ENCODE measurements at places on chromosomes 13 and 19. TPM values are rescaled to one million over a fixed set of nuclear protein-coding genes. Genes with fewer than 3 reads are reported as not detected.

PCSK4 gene
- total RNA-seq, result 2.5 TPM

SIAH3 gene
- total RNA-seq, result not detected

CEACAM20 gene
- not detected for total RNA-seq

KIRREL2 gene
- 54.8 TPM for total RNA-seq

MRPS31 gene
- 6.2 TPM for total RNA-seq

MAP1S gene
- total RNA-seq, result 28.3 TPM

CRX gene
- not detected for total RNA-seq

KIR3DL1 gene
- not detected for total RNA-seq

GRCh38 chr19:33953023-33953422, 156.4 kb downstream of the KCTD15 start:
- H3K36me3 ChIP-seq, result no peaks in the 10 kb centered on the region
- H3K27ac ChIP-seq, result no peak overlapping the region
- DNase-seq, result no peak

DNA sequence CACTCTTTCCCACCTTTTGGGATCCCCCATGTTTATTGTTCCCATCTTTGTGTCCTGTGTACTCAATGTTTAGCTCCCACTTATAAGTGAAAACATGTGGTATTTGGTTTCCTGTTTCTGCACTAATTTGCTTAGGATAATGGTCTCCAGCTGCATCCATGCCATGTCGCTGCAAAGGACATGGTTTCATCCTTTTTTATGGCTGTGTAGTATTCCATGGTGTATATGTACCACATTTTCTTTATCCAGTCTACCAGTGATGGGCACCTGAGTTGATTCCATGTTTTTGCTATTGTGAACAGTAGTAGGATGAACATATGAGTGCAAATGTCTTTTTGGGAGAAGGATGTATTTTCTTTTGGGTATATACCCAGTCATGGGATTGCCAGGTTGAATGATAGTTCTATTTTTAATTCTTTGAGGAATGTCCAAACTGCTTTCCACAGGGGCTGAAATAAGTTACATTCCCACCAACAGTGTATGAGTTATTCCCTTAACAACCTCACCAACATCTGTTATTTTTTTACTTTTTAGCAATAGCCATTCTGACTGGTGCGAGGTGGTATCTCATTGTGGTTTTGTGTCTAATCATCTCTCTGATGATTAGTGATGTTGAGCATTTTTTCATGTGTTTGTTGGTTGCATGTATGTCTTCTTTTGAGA, 55.7 kb upstream of the MEDAG start:
- no peak overlapping the region for H3K4me3 ChIP-seq
- H3K4me1 ChIP-seq, result no peaks in the 10 kb centered on the region
- no peak overlapping the region for H3K27ac ChIP-seq
- H3K27me3 ChIP-seq, result no peaks in the 10 kb centered on the region

GRCh38 chr19:34191355-34191962, 19.2 kb downstream of the LSM14A start:
- no peak overlapping the region for H3K27ac ChIP-seq
- H3K4me3 ChIP-seq, result no peak overlapping the region
- H3K27me3 ChIP-seq, result no peaks in the 10 kb centered on the region
- peaks cover 22% of the 10 kb centered on the region for H3K36me3 ChIP-seq
- peaks cover 24% of the 10 kb centered on the region for H3K4me1 ChIP-seq
- no peak for DNase-seq

- no peaks in the 10 kb centered on the region for H3K27me3 ChIP-seq
- H3K36me3 ChIP-seq, result peaks cover 9% of the 10 kb centered on the region
- no peaks in the 10 kb centered on the region for H3K4me1 ChIP-seq
- H3K4me3 ChIP-seq, result peak overlapping the region; percentile 31
- peak; percentile 14 for DNase-seq
Measured at GRCh38 chr19:52536448-52536800, 9.0 kb downstream of the ZNF808 start.

- H3K27ac ChIP-seq, result no peak overlapping the region
- no peak for DNase-seq
- H3K27me3 ChIP-seq, result no peaks in the 10 kb centered on the region
- peaks cover 23% of the 10 kb centered on the region for H3K36me3 ChIP-seq
Measured at GRCh38 chr19:55613930-55614710, 8.7 kb downstream of the ZNF865 start.

GRCh38 chr19:33008738-33009137, 36.7 kb downstream of the FAAP24 start:
- H3K36me3 ChIP-seq, result no peaks in the 10 kb centered on the region
- H3K4me3 ChIP-seq, result no peak overlapping the region
- H3K27ac ChIP-seq, result no peak overlapping the region

GRCh38 chr19:28710278-28710677, 502.7 kb downstream of the UQCRFS1 start:
- H3K4me1 ChIP-seq, result no peaks in the 10 kb centered on the region
- H3K4me3 ChIP-seq, result no peak overlapping the region
- H3K36me3 ChIP-seq, result no peaks in the 10 kb centered on the region
- H3K27ac ChIP-seq, result no peak overlapping the region
- no peaks in the 10 kb centered on the region for H3K27me3 ChIP-seq

GRCh38 chr19:22517496-22518411, 95.6 kb upstream of the ZNF98 start:
- no peak overlapping the region for H3K27ac ChIP-seq
- DNase-seq, result peak; percentile 41
- no peak overlapping the region for H3K4me3 ChIP-seq
- H3K27me3 ChIP-seq, result no peaks in the 10 kb centered on the region
- no peaks in the 10 kb centered on the region for H3K36me3 ChIP-seq

- no peaks in the 10 kb centered on the region for H3K4me1 ChIP-seq
- DNase-seq, result no peak
- no peak overlapping the region for H3K4me3 ChIP-seq
- no peaks in the 10 kb centered on the region for H3K27me3 ChIP-seq
- H3K36me3 ChIP-seq, result no peaks in the 10 kb centered on the region
Measured at GRCh38 chr13:46633416-46633815, 80.4 kb downstream of the LRCH1 start.

- no peaks in the 10 kb centered on the region for H3K27me3 ChIP-seq
- no peak for DNase-seq
- H3K4me3 ChIP-seq, result no peak overlapping the region
- no peak overlapping the region for H3K27ac ChIP-seq
- H3K36me3 ChIP-seq, result no peaks in the 10 kb centered on the region
- no peaks in the 10 kb centered on the region for H3K4me1 ChIP-seq
Measured at GRCh38 chr19:31002518-31003244, 346.6 kb downstream of the TSHZ3 start.

- DNase-seq, result no peak
- H3K4me1 ChIP-seq, result no peaks in the 10 kb centered on the region
- H3K27me3 ChIP-seq, result no peaks in the 10 kb centered on the region
- H3K4me3 ChIP-seq, result no peak overlapping the region
- no peak overlapping the region for H3K27ac ChIP-seq
Measured at GRCh38 chr19:4730740-4731171, 7.1 kb upstream of the DPP9 start.

- no peak for DNase-seq
- H3K4me3 ChIP-seq, result no peak overlapping the region
- H3K27ac ChIP-seq, result no peak overlapping the region
- H3K4me1 ChIP-seq, result no peaks in the 10 kb centered on the region
- no peaks in the 10 kb centered on the region for H3K27me3 ChIP-seq
Measured at GRCh38 chr19:33163481-33163880, 30.6 kb upstream of the LRP3 start.

DNA sequence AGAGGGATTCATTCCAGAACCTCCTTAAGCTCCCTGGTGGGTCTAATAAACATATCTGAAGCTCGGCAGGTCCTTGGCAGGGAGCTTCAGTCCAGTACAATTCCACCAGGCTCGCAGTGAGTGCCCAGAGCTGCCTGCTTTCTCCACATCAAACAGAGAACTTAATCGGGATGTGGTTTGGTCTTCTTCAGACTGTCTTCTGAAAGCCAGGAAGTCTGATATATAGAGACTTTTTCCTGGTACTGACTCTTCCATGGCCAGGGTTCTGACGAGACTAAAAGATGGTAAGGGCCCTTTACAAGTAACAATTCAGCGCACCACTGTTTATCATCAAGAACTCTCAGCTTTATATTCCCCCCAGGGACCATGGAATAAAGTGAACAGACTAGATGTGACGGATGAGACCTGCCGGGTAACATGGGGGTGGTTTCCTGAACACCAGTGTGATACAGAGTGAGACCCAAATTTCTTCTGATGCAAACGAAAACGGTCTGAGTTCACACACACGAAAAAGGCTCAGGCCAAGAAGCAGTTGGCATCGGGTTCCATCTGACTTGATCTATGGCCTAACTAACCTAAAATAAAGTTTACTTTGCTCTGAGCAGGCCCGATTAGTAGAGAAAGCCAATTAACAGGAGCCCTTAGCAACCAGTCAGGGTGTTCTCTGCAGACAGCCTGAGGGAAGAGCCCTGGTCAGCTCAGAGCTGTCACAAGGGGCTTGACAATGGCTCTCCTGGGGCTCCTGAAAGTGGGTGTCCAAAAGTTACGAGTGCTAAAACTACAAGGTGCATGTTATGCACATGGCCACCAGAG, 29.0 kb downstream of the RANBP3 start:
- no peak overlapping the region for H3K4me3 ChIP-seq
- no peaks in the 10 kb centered on the region for H3K27me3 ChIP-seq
- H3K27ac ChIP-seq, result no peak overlapping the region

DNA sequence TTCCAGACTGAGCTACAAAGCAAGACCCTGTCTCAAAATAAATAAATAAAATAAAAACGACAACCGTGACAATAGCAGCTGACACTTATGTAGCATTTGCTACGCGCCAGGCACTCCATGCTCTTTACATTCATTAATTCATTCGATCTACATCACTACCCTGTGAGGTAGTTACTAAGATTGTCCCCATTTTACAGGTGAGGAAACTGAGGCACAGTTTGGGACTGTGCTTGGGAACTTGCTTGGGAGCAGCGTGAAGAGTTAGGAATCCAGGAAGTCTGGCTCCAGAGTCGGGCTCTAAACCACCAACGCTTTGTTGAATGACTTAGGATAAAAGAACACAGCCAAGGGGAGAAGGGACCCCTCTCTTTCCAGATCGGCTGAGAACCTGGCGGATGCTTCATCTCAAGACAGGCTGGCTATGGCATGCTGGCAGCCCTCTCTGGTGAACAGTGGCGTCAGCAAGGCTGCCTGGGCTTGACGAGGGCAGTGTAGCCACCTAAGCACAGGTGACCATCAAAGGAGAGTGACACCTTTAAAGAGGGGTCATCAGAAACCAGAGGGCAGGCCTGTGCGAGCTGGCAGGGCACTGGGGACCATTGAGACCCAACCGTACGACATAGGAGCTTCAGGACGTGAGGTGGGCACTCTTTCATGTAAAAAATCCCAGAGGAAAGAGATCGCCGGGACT, 591 bp downstream of the DOHH start:
- no peak for DNase-seq
- peak overlapping the region; percentile 71 for H3K4me3 ChIP-seq
- no peaks in the 10 kb centered on the region for H3K4me1 ChIP-seq
- peak overlapping the region; percentile 90 for H3K27ac ChIP-seq
- H3K27me3 ChIP-seq, result no peaks in the 10 kb centered on the region

- H3K4me3 ChIP-seq, result no peak overlapping the region
- H3K27ac ChIP-seq, result no peak overlapping the region
- H3K27me3 ChIP-seq, result no peaks in the 10 kb centered on the region
- DNase-seq, result no peak
Measured at GRCh38 chr13:104616990-104617389, 1550.8 kb upstream of the SLC10A2 start.

DNA sequence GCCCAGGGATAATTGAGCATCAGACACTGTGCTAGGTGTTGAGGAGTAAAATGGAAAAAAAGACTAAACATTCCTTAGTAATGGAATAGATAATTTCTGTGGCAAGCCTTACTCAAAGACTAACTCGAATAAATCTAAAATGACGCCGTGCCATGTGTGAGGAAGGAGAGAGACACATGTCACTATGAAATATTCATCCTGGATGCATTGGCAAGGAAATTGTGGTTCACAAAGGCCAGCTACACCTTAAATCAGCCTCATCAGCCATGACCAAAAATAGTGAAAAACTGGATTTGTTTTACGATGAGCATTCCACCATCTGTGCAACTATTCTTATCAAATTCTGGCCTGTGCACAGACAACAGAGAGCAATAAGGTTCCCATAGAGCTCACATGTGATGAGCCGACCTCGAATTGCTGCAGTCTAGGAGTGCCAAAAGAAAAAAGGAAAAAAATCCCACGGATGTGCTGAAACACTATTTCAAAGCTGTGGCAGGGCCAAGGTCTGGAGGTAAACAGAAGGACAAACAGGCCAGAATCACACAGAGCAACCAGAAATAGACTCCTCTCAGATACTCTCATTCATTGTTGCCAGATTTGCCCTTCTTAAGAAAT, 505.7 kb downstream of the EFNB2 start:
- no peaks in the 10 kb centered on the region for H3K4me1 ChIP-seq
- no peaks in the 10 kb centered on the region for H3K36me3 ChIP-seq
- H3K27me3 ChIP-seq, result no peaks in the 10 kb centered on the region
- DNase-seq, result no peak

DNA sequence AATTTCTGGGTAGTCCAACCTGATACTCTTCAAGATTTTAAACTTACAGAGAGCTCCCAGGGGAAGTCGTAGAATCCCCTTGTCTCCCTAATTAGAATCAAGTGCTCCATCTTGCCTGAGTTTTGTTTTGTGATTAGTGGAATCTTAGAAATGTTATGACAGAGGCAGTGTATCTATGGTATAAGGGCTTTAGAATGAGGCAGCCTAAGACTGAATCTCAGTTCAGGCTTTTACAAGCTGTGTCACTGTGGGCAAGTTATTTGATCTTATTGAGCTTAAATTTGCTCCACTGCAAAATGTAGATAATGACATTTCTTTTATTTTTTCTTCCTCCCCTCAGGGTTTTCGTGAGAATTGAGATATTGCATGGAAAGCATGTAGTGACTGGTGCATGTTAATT, 215.5 kb downstream of the POSTN start:
- no peak for DNase-seq
- no peaks in the 10 kb centered on the region for H3K4me1 ChIP-seq
- no peaks in the 10 kb centered on the region for H3K36me3 ChIP-seq
- no peak overlapping the region for H3K4me3 ChIP-seq
- H3K27ac ChIP-seq, result no peak overlapping the region

- H3K4me3 ChIP-seq, result no peak overlapping the region
- no peaks in the 10 kb centered on the region for H3K4me1 ChIP-seq
- H3K36me3 ChIP-seq, result no peaks in the 10 kb centered on the region
- no peak overlapping the region for H3K27ac ChIP-seq
Measured at GRCh38 chr19:31289976-31290375, 59.3 kb downstream of the TSHZ3 start.

DNA sequence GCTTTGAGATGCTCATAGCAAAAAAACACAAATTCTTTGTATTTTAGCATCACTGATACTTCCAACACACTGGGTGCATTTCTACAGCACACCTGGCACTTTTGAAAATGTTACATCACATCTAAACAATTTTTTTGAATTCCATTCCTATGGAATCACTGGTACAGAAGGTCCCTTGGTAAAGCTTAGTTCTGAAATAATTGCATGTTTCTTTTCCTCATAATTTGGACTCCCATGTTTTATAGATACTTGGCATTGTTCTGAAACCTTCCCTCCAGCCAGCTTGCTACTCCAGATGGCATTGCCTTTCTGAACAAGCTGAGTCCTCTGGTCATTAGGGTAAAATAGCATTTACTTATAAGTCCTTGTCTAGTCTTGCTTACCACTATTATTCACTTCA, 481.3 kb upstream of the GPC6 start:
- H3K4me3 ChIP-seq, result no peak overlapping the region
- no peak for DNase-seq
- H3K27me3 ChIP-seq, result no peaks in the 10 kb centered on the region
- no peaks in the 10 kb centered on the region for H3K4me1 ChIP-seq

- H3K36me3 ChIP-seq, result no peaks in the 10 kb centered on the region
- DNase-seq, result no peak
- H3K4me3 ChIP-seq, result no peak overlapping the region
- H3K27ac ChIP-seq, result no peak overlapping the region
Measured at GRCh38 chr13:63124863-63125262, 1709.2 kb upstream of the PCDH20 start.
